Heart right ventricle (tissue), 16 donors: ENCODE measurements at places on chromosomes 4 and X. TPM values are rescaled to one million over a fixed set of nuclear protein-coding genes. Genes with fewer than 3 reads are reported as not detected.
A peak's percentile ranks its signal among the peaks of the same experiment; 100 is the strongest.

MYOZ2 gene
- total RNA-seq: 809 TPM

LUZP4 gene
- not detected for total RNA-seq

TTC29 gene
- total RNA-seq: not detected

NPNT gene
- 2.6 TPM for total RNA-seq

CT45A3 gene
- total RNA-seq: not detected

DNA sequence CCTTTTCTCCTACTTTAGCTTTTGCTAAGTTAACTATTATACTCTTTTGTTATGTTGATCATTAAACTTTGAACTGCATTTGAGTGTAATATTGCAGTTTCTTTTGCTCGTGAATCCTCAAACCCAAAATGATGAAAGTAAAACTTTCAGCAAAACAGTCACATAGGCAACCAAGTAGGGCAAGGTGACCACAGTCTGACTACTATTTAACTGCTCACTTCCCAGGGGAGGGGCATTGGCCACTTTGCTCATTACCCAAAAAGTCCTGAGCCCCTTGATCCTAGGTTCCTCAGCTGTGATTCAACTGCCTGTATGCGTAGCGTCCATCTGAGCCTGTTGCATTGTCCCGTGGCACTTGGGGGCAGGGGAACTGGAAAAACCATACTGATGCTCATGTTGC, 17.0 kb downstream of the RBMX2 start:
- DNase-seq: no peak
- no peaks in the 10 kb centered on the region for H3K27me3 ChIP-seq
- no peak overlapping the region for H3K27ac ChIP-seq
- no peaks in the 10 kb centered on the region for H3K36me3 ChIP-seq

DNA sequence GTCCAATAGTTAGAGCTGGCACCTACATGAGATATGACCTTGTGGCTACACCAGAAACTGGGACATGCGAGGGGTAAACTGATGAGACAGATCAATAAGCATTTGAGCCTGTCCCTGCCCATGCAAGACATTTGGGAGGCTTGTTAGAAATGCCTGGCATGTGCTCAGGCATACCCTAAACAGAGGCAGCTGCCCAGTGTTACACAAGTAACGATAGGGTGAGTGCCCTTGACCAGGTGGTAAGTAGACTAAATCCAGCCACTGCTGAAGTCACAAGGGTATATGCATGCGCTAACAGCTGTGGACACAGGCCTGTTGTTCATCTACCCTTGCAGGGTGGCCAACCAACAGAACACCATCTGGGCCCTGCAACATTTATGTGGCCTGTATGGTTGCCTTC, 56.1 kb upstream of the CCDC149 start:
- no peaks in the 10 kb centered on the region for H3K27me3 ChIP-seq
- H3K4me3 ChIP-seq: no peak overlapping the region
- no peak for DNase-seq
- no peaks in the 10 kb centered on the region for H3K36me3 ChIP-seq

- no peak overlapping the region for H3K4me3 ChIP-seq
- no peaks in the 10 kb centered on the region for H3K4me1 ChIP-seq
- H3K27me3 ChIP-seq: no peaks in the 10 kb centered on the region
- no peaks in the 10 kb centered on the region for H3K36me3 ChIP-seq
- no peak for DNase-seq
- H3K27ac ChIP-seq: no peak overlapping the region
These were observed 49.4 kb upstream of the PRR32 start for GRCh38 chrX:126770179-126770578.

GRCh38 chr4:17511051-17511450, 839 bp downstream of the QDPR start:
- H3K36me3 ChIP-seq: peaks cover 5% of the 10 kb centered on the region
- H3K4me1 ChIP-seq: peaks cover 23% of the 10 kb centered on the region
- DNase-seq: peak; percentile 12

DNA sequence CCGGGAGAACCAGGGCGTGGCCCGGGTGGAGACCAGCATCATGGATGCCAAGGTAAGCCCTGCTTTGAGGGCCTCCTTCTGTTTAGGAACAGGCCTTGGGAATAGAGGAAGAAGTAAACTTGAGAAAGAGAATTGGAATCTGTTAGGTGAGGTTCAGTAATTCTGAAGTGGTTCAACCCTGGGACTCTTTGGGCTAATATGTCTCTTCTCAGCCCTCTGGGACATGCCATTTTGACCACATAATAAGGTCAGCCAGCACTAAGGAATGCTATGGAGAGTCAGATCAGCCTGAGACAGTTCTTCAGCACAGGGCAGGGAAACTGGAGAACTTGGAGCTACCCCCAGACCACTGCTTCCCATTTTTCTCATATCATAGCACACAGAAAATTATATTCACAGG, 63.3 kb upstream of the PRPS1 start:
- H3K27me3 ChIP-seq: no peaks in the 10 kb centered on the region
- no peak for DNase-seq
- no peaks in the 10 kb centered on the region for H3K36me3 ChIP-seq
- no peak overlapping the region for H3K4me3 ChIP-seq
- H3K27ac ChIP-seq: no peak overlapping the region

DNA sequence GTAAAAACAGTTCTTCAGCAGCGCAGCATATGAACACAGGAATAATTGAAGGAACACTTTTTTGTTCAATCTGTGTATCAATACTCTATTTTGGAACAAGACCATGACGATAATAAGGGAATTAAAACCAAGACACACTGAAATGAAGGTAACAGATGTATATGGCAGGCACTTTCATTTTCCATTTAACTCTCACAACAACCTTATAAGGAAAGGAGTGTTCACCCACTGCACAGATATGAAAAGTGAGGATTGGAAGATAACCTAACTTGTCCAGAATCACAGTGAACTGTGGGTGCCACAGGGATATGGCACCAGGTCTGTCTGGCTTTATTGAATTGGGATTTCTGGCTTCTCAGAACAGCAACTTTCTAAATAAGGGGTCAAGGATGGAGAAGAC, 153.3 kb downstream of the MID1IP1 start:
- no peak overlapping the region for H3K27ac ChIP-seq
- H3K27me3 ChIP-seq: no peaks in the 10 kb centered on the region
- no peaks in the 10 kb centered on the region for H3K4me1 ChIP-seq
- DNase-seq: no peak

DNA sequence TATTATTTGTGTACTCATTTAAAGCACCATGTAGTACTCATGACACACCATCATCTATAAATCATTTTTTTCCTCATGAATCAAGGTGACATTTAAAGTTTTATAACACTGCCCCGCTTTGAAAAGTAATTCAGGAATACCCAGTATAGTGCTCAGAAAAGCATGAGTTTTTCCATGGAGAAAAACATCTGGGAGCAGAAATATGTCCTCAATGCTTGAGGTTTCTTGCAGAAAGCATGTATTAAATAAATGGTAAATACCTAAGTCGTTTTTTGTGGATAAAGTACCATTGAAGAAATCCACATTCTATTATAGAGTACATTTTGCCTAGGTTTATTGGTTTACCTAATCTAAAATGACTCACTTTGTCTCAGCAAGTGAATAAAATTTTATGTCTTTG, 66.2 kb downstream of the UBA6 start:
- H3K36me3 ChIP-seq: peaks cover 72% of the 10 kb centered on the region
- H3K27me3 ChIP-seq: no peaks in the 10 kb centered on the region
- no peak overlapping the region for H3K27ac ChIP-seq
- H3K4me3 ChIP-seq: no peak overlapping the region
- no peak for DNase-seq

DNA sequence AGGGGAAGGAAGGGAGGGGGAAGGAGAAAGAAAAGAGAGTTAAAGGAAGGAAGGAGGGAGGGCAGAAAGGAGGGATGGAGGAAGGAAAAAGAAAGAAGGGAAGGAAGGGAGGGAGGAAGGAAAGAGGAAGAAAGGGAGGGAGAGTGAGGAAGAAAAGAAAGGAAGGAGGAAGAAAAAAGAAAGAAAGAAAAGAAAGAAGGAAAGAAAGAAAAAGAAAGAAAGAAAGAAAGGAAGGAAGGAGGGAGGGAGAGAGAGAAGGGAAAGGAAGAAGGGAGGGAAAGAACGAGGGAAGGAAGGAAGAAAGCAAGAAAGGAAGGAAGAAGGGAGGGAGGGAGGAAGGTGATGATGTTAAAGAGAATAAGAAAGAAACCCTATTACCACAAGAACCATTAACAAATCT, 150.6 kb downstream of the MXRA5 start:
- H3K27ac ChIP-seq: no peak overlapping the region
- DNase-seq: no peak
- H3K4me1 ChIP-seq: no peaks in the 10 kb centered on the region
- no peak overlapping the region for H3K4me3 ChIP-seq
- H3K27me3 ChIP-seq: no peaks in the 10 kb centered on the region

- no peaks in the 10 kb centered on the region for H3K27me3 ChIP-seq
- H3K27ac ChIP-seq: no peak overlapping the region
- DNase-seq: no peak
- no peaks in the 10 kb centered on the region for H3K36me3 ChIP-seq
- peaks cover 8% of the 10 kb centered on the region for H3K4me1 ChIP-seq
- no peak overlapping the region for H3K4me3 ChIP-seq
These were observed 39.7 kb upstream of the DCLK2 start for GRCh38 chr4:150038335-150039076.

DNA sequence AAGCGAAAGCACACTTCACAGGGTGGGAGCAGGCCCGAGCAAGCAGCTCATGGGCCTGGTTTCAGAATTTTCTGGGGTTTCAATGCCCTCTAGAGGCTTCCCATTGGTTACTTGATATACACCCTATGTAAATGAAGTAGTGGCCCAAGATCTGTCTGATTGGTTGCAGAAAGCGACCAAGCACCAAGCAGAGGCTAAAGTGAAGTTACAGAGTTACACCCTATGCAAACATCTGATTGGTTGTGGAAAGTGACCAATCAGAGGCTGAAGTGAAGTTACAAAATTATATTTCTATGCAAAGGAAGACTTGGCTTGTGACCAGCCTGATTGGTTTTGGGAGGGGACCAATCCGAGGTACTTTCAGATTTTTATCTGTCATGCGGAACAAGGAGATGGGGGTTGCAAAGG, 8.2 kb downstream of the FHIP1A start:
- H3K36me3 ChIP-seq: no peaks in the 10 kb centered on the region
- H3K27ac ChIP-seq: no peak overlapping the region
- H3K4me1 ChIP-seq: no peaks in the 10 kb centered on the region
- no peaks in the 10 kb centered on the region for H3K27me3 ChIP-seq

DNA sequence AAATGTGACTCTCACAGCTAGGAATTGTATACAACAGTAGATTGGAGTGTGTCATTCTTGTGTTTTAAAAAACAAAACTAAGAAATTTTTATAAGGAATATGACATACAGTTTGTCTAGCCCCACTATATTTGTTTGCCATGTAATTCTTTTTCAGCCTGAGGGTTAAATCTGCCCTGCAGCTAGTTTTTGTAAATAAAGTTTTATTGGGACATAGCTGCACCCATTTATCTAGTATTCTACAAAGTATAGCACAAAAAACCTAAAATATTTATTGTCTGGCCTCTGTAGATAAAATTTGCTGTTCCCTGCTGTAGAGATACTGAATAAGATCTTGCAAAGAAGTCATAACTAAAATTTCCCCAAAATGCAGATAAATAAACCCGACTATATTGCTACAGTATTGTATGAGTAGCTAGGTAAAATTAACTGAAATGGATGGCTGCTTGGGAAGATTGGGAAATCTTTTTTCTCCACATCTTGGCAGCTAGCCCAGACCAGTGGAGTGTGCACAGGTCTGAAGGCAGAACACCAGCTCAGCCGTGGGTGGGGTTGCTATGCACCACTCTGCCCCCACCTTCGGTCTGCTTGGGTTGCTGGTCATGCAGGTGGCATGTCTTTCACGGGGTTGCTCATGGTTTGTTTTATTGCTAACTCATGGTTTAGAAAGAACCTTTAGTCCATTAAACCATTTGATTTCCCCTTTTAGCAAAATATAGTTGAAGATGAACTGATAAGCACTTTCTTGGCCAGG, 127.9 kb downstream of the KLHL8 start:
- H3K36me3 ChIP-seq: peaks cover 14% of the 10 kb centered on the region
- no peaks in the 10 kb centered on the region for H3K27me3 ChIP-seq
- peaks cover 47% of the 10 kb centered on the region for H3K4me1 ChIP-seq
- H3K27ac ChIP-seq: no peak overlapping the region
- no peak overlapping the region for H3K4me3 ChIP-seq

DNA sequence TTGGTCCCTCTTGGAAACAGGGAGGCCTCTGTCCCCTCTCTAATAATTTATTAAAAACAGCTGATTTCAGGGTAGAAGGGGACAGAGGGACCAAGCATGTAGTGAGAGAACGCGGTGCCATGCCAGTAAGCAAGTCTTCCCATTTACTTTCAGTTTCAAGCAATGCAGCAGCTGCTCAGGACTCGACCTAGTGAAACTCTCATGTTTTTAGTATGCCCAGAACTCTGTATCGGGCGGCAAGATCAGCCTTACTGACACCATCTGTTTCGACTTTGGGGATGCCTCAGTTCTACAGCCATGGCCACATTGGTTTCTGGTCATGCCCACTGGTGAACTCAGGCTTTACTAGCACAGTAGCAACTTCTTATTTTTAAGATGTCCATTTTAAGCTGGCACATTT, 40.6 kb downstream of the ZNF81 start:
- no peak overlapping the region for H3K27ac ChIP-seq
- H3K27me3 ChIP-seq: no peaks in the 10 kb centered on the region
- no peak overlapping the region for H3K4me3 ChIP-seq
- no peak for DNase-seq
- no peaks in the 10 kb centered on the region for H3K4me1 ChIP-seq
- H3K36me3 ChIP-seq: peaks cover 18% of the 10 kb centered on the region
